Fibroblast of villous mesenchyme (primary cell): ENCODE measurements at places on chromosomes 4 and X. TPM values are rescaled to one million over a fixed set of nuclear protein-coding genes. Genes with fewer than 3 reads are reported as not detected.

The HERC6 gene
- total RNA-seq: 8.7 and 12.5 TPM in 2 replicates

The PFKFB1 gene
- under 0.01 TPM in 1 of 2 replicates, not detected in the other for total RNA-seq

The CT45A8 gene
- total RNA-seq: not detected in 2 replicates

The TLR8 gene
- not detected in 2 replicates for total RNA-seq

The FAM53A gene
- total RNA-seq: 0.86 and 2.3 TPM in 2 replicates

The CT55 gene
- not detected in 2 replicates for total RNA-seq

The MAGEH1 gene
- total RNA-seq: 37.6 and 37.7 TPM in 2 replicates

The GABRB1 gene
- total RNA-seq: 0.32 TPM in 1 of 2 replicates, not detected in the other

The USP17L19 gene
- not detected in 2 replicates for total RNA-seq

The AFP gene
- total RNA-seq: 0.32 TPM in 1 of 2 replicates, not detected in the other

The SRPX gene
- 35.4 and 36.7 TPM in 2 replicates for total RNA-seq

The ZDHHC15 gene
- total RNA-seq: under 0.01 TPM in 1 of 2 replicates, not detected in the other

The CD38 gene
- total RNA-seq: under 0.01 TPM in 2 replicates

The MAGEE1 gene
- total RNA-seq: 0.64 and 1.7 TPM in 2 replicates

The SOX3 gene
- not detected in 2 replicates for total RNA-seq

The NAA11 gene
- 0.97 TPM in 1 of 2 replicates, not detected in the other for total RNA-seq

The SLC7A11 gene
- 74.1 and 94.1 TPM in 2 replicates for total RNA-seq

The ABCB7 gene
- total RNA-seq: 15.1 and 18.6 TPM in 2 replicates

The RAB39B gene
- total RNA-seq: under 0.01 and 0.43 TPM in 2 replicates

The UGT2B15 gene
- total RNA-seq: not detected in 2 replicates

The RPA4 gene
- total RNA-seq: 0.43 and 1.3 TPM in 2 replicates

The FRMPD4 gene
- 2.6 and 3.9 TPM in 2 replicates for total RNA-seq

The PPEF2 gene
- total RNA-seq: under 0.01 TPM in 1 of 2 replicates, not detected in the other

The HHIP gene
- 0.64 and 1.7 TPM in 2 replicates for total RNA-seq

The IL21 gene
- total RNA-seq: not detected in 2 replicates

The NWD2 gene
- not detected in 2 replicates for total RNA-seq

The PSMD10 gene
- total RNA-seq: 72.2 and 96.7 TPM in 2 replicates

The XAGE1B gene
- 0.32 TPM in 1 of 2 replicates, not detected in the other for total RNA-seq

The SLITRK4 gene
- 3.0 and 6.1 TPM in 2 replicates for total RNA-seq
